ENCODE measurements at places on chromosomes 6 and 20.

- no peak for DNase-seq
Observed at GRCh38 chr6:158021814-158022748, 40.4 kb downstream of the SYNJ2 start.

DNA sequence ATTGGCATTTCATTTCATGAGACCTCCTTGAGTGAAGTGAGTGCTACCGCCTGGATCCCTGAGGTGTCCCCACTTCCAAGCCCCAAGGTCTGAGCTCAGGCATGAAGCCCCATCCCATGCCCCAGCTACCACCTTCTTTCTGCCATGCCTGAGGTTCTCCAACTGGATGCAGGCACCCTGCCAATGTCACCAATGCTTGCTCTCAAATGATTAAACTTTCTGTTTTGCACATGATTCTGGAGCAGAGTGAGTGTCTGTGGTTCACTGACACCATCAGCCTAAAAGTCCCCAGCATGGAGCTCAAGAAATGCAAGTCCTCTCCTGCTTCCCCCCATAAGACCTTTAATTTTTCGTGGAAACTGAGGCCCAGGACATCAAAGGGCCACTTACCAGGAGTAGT is 43.7 kb upstream of the BPIFA2 start:
- no peak for DNase-seq

GRCh38 chr6:143804835-143805239 is 38.3 kb upstream of the LTV1 start:
- peak; percentile 62 for DNase-seq

GRCh38 chr6:84633771-84634170 is 130.6 kb downstream of the TBX18 start:
- no peak for DNase-seq

DNA sequence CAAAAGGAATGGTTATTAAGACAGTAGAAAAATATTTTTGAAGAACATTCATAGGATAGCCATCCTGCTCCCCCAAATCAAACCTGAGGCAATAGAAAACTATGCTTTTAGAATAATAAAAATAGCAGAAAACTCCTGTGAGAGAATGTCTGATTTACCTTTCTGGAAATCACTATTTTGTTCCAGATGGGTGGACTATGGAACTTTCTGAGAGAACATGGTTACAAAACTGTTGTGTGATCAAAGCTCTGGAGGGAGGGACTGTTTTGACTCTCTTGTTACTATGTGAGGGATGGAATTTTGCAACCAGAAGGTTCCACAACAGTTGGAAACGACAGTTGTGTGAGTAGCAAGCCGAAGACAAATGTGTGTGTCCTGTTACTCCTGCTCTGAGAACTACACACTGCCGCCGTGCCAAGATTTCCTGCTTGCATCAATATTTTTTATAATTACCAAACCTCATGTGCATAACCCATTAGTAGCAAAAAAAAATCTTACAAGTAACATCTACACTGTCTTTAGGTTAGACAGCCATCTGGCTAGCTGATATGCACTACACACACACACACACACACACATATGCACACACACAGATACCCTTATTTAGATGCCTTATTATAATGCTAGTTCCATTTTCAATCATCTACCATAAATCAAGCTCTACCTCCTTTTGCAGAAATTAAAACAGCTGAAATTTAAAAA is 11.0 kb upstream of the HIVEP1 start:
- no peak for DNase-seq

DNA sequence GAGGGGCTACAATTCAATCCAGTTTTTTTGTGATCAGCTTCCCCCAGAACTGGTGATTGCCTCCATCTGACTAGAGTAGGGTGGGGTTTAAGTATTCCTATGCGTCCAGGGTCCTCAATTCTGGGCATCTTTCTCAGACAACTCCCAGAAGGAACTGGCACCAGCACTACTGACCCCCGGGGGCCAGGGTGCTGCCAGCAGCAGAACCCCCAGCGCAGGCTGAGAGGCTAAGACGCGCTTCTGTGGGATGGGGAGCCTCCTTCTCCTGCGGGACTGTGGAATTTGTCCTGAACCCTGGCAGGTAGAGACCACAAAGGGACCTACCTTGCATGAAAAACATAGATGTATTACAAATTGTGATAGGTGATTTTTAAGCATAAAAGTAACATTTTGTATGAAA is 124.4 kb downstream of the PACRG start:
- DNase-seq: no peak

DNA sequence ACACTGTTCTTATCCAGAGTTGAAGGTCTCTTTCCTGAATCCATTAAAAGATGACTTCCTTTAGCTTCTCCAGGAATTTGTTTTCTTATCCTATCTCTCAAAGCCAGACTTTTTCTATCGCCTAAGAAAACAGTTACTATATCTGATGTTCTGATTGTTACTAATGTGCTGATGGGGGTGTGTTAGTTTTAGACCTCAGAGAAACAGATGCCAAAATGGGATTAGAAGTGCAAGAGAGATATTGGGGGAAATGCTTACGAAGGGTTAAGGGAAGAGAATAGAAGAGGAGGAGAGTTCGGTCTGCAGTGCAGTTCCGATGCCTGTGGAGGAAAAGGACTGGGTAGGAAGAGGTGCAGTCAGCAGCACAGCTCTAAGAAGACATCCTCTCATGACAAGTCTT is 35.7 kb upstream of the ADGRG6 start:
- no peak for DNase-seq

DNA sequence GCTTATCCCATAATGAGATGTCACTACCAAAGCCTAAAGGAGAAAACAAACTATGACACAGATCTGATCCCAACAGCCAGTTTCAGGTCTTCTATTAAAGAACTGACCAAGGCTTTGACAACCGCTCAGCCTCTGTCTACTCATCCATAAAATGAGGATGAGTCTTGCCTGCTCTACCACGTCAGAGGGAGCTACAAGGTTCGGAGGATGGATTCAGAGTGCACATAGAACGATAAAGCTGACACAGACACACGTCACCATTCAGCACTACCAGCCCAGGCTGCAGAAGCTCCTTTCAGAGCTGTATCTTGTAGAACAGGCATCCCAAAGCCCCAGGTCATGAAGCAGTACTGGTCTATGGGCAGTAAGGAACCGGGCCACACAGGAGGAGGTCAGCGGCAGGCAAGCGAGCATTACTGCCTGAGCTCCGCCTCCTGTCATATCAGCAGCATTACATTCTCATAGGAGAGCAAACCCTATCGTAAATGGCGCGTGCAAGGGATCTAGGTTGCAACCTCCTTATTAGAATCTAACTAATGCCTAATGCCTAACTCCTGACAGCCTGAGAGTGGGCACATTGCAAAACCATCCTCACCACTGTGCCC is 25.1 kb downstream of the KIF16B start:
- DNase-seq: no peak
